ENCODE measurements at places on chromosomes 1 and 21.
A peak's percentile ranks its signal among the peaks of the same experiment; 100 is the strongest.

GRCh38 chr1:116853680-116854402 is 55.9 kb upstream of the PTGFRN start:
- no peak for DNase-seq

DNA sequence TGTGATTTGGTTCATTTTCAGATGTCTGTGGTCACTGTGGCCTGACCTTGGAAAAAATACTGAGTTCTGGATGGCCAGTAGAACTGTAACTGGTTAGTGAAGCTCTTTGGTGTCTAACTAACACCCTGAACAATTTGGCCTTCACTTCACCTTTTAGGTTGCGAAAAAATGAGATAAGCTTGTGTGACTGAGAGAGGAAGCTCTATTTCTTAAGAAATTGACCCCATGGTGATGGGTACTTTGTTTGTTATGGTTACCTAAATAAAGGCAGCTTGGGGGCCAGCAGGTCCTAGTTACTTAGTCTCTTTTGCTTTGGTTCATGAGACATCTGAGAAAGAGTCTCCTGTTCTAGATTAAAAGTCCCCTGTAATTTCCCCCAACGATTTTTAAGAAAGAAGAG is 181.6 kb downstream of the ZNF326 start:
- DNase-seq: no peak

GRCh38 chr21:34156957-34157356 is 83.6 kb downstream of the MRPS6 start:
- DNase-seq: no peak

DNA sequence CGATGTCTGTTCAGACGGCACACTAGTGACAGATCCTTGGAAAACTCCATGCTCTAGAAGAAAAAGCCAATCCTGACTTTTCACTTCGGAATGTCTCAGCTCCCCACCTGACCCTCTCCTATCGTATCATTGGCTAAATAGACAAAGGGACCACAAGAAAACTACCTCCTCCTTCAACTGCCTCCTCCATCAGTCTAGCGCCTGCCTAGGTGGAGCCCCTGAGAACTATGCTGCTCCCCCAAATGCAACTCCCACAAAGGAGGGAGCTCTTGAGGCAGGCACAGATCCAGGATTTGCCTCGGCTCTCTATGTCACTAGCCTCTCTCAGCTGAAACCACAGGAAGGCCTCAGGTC is 148.4 kb downstream of the TOMM20 start:
- DNase-seq: no peak

- no peak for DNase-seq
Observed at GRCh38 chr1:110502402-110503151, 16.4 kb downstream of the KCNA10 start.

DNA sequence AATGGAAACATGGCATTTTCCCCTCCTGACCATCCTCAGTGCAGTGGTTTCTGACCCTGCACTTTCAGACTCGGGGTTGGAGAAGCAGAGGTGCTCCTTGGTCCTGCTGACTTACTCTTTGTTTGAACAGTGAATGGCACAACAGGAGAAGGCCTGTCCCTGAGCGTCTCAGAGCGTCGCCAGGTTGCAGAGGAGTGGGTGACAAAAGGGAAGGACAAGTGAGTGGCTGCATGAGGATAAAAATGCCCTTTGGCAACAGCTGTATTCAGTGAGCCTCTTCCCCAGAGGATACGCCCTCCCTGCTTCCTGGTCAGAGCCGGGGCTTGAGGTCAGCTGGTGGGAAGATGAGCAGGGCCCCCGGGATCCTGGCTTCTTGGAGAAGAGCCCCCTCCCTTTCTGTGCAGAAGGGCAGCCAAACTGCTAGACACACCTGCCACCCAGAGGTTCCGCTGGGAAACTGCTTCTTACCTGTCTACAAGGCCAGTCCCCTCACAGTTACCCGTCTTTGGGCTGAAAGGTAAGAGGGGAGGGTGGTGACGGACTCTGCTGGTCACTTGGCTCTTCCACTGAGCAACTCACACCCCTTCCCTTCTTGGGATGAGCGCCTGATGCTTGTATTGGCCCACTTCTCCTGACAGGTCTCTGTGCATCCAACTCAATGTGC is 16.6 kb downstream of the NPL start:
- DNase-seq: no peak

GRCh38 chr1:219304227-219305226 is 130.8 kb downstream of the LYPLAL1 start:
- no peak for DNase-seq

GRCh38 chr1:2230781-2231531 is 2.8 kb downstream of the SKI start:
- peak; percentile 65 for DNase-seq

DNA sequence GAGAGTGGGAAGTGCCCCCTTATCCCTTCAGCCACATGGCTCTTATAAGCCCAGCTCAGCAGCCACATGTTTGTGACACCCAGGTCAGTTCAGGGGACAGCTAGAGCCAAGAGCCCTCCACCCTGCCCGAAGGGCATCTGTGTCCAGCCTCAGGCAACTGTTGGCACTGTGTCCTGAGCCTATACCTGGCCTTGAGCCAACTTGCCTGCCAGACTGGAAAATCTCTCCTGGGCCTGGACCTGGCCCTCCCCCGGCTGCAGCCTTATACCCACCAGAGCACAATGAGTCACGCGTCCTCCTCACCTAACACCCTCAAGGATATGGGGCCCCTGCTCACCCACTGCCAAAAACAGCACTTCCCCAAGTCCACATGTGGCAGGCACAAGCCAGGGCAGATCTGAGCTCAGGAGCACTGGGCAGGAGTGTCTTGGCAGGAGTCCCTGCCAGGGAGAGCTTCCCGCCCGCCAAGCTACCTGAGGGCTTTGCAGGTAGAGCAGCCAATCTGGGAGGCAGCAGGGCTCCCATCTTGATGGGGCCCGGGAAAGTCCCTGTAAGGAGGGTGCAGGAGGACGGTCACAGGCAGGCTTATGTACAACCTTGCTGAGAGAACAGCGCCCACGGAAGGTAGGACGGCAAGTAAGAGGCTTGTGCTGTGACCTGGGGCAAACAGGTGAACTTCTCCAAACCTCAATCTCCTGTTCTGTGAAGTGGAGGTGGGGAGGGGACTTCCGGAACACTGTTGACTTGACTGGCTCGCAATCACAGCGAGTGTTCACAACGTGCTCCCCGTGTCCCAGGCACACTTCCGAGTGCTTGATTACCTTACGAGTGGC is 19.8 kb upstream of the HSPG2 start:
- DNase-seq: no peak

DNA sequence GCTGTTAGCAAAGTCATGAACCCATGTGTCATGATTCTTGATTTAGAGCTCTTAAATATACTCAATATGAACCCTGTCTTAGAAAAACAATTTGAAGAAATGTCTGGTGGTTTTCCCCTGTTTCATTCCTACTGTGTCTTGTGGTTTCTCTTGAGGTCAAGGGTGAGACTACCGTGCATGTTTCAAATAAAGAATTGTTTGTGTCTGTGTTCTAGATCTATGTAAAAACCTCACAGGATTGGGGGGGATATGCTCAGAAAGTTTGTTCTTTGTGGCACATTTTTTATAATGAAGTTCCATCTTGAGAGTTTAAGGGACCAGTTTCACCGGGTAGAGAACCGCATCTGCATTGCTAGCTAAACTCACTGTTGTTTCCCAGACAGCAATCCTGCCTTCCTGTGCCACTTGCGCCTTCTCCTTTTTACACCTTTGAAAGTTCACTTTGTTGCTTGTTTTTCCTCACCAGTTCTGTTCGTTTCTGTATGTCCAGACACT is 30.9 kb upstream of the CACYBP start:
- DNase-seq: no peak

Data from hippocampal formation (tissue), 2 donors.